ENCODE measurements at places on chromosomes 2 and 18.
A peak's percentile ranks its signal among the peaks of the same experiment; 100 is the strongest.

- DNase-seq: no peak
Measured at GRCh38 chr2:112239862-112240261, 15.0 kb downstream of the ZC3H8 start.

DNA sequence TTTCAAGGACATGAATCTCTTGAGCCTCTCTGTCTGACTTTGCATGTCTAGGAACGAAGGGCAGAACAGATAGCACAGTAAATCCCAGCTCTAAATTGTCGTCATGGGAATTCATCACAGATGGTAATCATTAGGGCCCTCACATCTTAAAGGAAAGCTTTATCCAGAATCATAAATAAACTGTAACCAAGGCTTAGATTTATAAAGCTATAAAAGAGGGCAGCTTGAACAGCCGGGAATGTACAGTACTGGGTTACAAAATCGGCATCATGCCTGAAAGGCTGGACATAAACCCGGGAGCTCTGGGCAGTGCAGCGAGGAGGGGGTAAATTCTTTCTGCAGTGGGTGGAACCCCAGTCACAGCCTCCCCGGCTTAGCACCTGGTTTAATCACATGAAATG is 144.4 kb downstream of the GFPT1 start:
- DNase-seq: peak; percentile 64

DNA sequence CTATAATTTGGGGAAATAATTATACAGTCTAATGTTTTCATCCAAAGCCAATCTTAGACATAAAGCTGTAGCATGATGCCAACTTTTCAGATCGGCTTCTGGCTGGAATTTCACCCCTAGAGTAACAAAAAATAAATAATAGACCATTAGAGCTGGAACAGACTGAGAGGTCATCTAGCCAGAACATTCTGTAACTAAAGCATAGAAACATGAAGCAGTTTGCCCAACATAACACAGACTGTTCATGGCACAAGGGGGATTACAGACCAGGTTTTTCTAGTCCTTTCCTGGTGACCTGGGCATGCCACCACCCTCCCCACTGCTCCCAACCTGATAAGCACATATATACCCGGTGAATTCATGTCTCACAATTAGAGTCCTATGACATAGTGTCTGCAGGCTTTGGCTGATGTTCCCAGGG is 116.4 kb upstream of the PPP1CB start:
- peak; percentile 44 for DNase-seq

DNA sequence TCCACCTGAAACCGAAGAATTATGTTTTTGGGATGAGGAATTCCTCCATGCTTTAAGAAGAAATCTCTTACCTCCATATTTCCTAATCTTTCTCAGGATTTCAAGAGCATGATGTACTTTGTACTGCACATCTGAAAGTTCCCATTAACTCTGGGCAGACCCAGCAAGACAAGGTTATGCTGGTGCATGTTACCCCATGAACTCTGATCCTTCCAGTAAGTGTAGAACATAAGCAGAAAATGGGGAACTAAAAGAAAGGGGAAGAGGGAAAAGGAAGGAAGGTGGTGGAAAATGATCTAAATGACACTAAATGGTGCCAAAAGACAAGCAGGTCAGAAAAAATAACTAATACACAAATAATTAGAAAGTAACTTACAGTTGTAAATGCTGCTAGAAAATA is 50.7 kb downstream of the STRN start:
- DNase-seq: no peak

DNA sequence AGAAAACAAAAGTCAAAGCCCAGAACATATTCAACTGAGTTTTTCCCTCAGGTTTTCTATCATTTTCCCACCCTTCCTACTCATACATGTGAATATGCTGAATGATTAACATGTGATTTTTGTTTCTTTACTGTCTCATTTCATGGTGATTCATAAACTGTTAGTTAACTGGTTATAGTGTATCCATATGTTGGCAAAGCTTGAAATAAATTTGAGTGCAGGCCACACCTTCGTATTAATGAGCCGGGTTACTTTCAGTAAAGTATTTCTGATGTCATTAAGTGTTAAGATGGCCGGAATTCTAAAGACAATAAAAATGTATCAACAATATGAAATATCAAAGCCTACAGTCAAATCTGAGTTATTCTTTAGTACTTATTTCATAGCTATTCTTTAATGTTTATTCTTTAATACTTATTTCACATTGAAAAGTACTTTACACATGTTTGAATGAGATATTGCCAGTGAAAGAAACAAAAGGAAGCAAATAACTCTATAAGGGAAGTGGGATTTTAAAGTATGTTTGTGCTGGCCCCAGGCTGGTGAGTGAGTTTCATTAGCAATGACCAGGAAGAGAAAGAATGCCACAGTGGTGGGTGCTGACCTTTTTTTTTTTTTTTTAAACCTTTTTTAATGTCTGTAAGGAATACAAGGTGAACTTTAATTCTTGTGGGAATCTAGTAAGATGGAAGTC is 178.6 kb downstream of the NEDD4L start:
- DNase-seq: no peak

DNA sequence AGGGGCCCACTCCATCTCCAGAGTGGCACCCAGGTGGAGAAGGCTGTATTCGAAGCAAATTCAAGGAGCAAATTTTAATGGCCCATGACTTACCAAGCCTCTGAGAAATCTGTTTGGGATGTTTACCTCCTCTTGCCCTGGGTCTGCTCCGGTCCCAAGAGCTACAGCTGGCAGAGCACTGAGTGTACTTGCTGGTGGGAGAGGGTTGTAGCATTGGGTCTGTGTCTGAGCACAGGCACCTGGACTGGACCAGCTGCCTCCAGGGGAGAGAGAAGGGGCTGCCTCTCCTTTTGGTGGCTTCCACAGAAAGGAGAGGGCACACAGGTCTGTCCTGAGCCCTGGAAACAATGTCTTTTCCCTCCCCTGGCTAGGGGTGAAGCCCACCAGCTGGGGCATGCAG is 9.8 kb downstream of the EN1 start:
- no peak for DNase-seq

DNA sequence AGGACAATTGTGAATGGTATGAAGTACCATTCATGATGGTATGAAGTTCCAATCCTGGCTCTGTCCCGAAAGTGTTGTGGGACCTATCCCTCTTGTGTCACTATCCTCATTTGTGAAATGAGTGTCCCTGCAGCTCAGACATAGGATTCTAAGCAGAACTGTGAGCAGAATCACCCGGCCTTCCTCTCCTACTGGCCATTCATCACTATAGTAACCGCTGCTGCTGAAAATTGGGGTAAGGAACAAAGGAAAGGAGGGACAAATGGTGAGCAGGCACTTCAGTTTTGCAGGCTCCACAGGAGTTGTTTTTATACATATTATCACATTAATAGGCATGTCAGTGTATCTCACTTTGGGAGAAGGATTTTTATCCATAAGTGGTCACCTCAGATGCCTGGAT is 27.4 kb downstream of the SMYD1 start:
- DNase-seq: no peak

GRCh38 chr2:1744446-1745170 is at the start of gene PXDN:
Gene PXDN (minus strand): TSS chr2:1744515. CDS start chr2:1744455, 60 bp downstream.
- DNase-seq: peak; percentile 90

DNA sequence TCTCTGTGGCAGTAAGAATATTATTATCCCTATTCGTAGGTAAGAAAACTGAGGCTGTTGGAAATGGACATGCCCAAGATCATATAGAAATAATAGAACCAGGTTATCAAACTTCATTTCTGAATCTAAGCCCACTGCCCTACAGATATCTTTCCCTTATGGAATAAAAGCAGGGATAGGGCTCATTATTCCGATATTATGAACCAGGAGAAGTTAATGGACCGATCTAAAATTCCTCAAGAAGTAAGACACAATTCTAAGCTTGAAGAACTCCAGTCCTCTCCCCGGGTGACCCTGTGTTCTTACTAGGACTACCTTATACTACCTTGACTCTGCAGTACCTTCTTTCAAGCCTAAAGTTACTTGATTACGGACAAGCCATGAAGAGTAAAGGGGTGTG is 8.4 kb upstream of the MYCN start:
- DNase-seq: no peak

- DNase-seq: no peak
Measured at GRCh38 chr18:76943542-76944339, 121.4 kb downstream of the ZNF236 start.

GRCh38 chr2:21804151-21804550 is 680.4 kb downstream of the TDRD15 start:
- no peak for DNase-seq

DNA sequence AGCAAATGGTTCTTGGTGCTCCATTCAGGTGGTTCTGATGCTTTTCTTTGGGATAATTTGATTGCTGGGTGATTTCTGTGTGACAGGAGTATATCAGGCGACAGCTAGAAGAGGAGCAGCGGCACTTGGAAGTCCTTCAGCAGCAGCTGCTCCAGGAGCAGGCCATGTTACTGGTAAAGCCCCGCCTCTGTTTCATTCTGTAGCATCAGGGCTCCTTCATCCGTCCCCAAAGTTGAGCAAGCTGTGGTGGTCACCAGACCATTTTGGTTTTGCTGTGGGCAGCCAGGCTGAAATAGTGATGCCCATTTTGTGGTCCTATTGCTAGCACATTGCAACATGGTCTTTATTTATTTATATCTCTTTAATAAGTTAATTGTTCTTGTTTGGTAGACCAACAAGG is 132.8 kb upstream of the IL1R2 start:
- DNase-seq: no peak

- no peak for DNase-seq
Measured at GRCh38 chr2:223901854-223902253, 43.3 kb downstream of the WDFY1 start.

DNA sequence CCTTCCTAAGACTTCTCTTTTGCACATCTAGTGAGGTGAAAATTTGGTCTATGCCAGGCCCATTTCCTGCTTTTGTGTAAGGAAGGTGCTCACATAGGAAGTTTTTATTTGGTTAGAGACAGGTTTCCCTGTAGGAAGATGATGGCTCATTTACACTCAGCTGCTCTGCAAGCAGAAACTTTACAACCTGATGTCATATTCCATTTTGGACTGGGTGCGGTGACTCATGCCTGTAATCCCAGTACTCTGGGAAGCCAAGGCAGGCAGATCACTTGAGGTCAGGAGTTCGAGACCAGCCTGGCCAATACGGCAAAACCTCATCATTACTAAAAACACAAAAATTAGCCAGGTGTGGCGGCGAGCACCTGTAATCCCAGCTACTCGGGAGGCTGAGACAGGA is 35.8 kb downstream of the CASP10 start:
- DNase-seq: no peak

DNA sequence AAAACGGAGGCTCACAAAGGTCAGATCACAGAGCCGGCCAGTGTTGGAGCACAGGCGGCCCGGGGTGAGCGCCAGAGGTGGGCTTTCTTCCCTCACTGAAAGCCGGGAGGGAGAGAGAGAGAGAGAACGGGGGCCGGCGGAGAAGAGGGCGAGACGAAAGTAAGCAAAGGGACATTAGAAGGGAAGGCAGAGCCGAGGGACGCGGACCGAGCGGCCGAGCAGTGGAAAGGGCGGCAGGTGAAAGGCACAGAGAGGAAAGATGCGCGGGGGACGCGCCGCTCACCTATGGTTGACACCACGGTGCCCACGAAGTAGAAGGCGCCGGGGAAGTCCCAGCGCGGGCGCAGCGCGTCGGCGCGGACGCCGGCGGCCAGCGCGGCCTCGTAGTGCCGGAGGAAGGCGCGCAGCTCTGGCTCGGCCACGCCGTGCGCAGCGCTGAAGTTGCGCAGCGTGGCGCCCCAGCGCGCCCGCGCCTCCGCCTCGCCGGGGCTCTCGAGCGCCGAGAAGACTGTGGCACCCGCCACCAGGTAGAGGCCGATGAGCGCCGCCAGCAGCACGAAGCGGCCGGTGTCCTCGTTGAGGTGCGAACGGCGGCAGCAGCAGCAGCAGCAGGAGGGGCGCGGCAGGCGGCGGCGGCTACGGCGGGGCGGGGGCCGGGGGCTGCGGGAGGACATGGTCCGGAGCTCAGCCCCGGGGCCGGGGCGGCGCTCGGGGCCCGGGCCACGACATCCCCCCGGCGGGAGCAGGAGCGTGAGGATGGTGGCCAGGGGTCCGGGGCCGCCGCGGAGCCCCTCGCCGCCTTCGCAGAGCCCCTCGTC is 166.9 kb downstream of the MSH2 start:
- DNase-seq: no peak

GRCh38 chr18:76495435-76496193 is 572 bp upstream of the ZNF516 start:
- DNase-seq: peak; percentile 77

DNA sequence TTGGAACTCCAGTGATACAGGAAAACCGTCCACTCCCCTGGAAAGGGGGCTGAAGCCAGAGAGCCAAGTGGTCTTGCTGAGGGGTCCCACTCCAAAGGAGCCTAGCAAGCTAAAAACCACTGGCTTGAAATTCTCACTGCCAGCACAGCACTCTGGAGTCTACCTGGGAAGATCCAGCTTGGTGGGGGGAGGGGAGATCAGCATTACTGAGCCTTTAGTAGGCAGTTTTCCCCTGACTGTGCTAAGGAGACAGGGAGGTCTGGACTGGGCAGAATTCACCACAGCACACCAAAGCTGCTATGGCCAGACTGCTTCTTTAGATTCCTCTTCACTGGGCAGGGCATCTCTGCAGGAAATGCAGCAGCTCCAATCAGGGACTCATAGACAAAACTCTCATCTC is 510.7 kb upstream of the LRRTM1 start:
- no peak for DNase-seq

- DNase-seq: no peak
Measured at GRCh38 chr2:12982149-12982584, 265.4 kb downstream of the TRIB2 start.

- DNase-seq: no peak
Measured at GRCh38 chr2:3466966-3467365, 52.4 kb downstream of the ADI1 start.

DNA sequence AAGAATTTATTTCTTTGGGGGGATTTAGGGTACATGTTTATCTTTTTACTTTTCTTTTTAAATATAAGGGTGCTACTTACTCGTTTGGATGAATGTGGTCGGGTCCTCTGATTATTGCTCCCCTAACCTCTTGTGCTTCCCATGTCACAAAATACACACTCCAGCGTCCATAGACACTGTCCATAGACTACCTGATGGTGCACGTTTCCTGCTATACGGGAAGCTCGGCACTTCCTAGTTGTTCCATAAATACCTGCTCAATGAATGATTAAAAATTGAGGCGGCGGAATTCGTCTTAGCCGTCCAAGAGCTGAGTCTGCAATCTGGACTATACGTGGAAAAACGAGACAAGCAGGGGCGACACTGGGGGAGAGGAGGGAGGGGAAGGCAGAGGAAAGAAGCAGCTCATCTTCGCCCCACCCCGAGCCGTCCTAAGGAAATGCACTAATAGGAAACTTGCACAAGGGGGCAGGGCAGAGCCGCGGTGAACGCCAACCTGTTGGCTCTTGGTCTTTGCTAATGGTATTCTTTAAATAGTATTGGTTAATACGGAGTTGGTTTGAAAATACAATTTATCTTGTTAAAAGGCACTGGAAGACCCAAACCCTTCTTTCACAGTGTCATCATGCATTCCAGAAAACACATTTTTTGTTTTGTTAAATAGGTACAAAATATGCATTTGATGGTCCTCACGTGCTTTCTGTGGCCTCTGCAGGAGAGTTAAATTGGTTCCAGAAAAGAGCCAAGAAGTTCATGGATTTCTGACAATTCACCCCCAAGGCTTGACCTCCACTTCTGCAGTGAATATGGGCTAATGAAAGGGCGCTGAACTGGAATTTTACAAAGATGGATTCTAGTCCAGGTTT is 73.0 kb upstream of the KCTD1 start:
- no peak for DNase-seq
